ENCODE measurements at places on chromosomes 6 and 20.

DNA sequence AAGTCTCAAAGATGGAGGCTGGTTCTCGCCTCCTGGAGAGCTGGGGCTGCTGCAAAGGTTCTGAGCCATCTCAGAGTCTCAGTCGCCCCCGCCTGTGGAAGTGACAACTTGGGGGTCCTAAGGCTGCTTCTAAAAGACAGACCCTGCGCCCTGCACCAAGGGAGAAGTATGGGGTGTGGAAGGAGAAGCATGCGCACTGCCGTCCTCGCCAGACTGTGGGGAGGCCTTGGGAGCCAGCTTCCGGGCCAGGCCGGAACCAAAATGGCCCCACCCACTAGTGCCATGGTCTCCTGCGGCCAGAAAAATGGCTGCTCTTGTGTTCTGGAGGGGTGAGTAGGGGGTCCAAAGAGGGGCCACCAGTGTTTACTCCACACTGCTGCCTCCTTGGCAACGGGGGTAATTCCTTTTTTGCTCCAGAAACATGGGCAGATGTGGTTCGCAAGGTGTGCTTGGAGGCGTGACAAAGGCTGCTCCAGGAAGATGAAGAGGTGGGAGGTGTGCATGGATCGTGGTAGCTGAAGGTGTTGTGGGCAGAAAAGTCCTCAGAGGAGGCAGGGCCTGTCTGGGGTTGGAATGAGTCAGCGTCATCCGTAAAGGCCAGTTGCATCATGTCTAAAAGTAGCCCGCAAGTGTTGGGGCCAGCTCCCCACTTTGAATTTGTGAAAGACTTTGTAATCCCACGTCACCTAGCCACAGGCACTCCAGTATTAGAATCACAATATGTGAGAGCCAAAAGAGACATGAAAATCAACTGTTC is 329.8 kb upstream of the SOX4 start:
- no peak for DNase-seq

DNA sequence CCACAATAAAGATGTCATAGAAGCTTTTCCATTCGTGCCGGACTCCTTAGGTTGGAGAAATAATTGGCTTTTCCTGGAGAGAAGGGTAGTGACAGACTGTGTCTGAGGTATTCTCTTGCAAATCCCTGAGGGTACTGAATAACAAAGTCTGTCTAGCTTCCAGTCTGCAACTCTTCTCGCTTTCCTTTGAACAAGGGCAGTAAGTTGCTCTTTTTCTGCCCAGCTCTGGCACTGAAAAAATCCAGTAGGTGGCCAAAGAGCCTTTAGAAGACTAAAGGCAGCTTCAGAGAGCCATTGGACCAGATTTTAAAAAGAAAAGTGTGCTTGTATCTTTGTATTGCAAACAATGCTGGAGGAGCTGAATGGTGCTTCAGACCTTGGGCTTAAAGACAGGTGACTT is 20.7 kb upstream of the RREB1 start:
- no peak for DNase-seq

- no peak for DNase-seq
Measured at GRCh38 chr6:138161088-138161337, 726 bp upstream of the ARFGEF3 start.

DNA sequence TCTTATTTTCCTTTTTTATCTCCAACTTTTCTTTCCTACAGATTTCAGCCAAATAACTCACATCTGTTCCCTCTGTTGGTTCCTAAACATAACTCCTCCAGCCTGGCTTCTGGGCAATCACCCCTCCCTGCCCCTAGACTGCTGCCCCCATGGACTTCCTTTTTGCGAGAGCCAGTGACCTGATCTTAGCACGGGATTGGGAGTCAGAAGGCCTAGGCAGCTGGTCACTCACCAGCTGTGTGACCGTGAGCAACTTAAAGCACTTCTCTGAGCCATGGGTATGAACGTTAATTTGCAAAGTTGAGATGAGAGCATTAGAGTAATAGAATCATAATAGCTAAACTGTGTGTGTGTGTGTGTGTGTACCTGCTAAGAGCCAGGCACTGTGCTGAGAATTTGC is 4.5 kb upstream of the MMP9 start:
- DNase-seq = no peak

DNA sequence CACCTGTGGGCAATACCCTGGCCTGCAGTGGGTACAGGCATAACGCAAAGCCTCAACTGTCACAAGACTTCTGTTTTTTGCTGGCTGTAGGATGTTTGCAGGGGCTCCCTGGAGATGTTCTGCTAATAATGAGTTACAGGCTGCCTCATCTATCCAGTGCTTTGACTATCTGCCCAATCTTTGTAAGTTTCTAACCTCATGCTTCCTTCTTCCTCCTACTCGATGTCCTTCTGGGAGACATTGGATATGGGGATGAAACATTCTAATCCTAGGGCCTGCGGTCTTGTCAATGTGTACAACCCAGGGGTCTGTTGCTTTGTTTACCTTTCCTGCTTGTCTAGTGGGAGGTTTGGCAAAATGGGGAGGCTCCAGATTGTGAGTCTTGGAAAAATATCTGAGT is 136.8 kb upstream of the TCF21 start:
- DNase-seq = no peak

- no peak for DNase-seq
Measured at GRCh38 chr6:119231394-119231793, 118.2 kb downstream of the MAN1A1 start.

DNA sequence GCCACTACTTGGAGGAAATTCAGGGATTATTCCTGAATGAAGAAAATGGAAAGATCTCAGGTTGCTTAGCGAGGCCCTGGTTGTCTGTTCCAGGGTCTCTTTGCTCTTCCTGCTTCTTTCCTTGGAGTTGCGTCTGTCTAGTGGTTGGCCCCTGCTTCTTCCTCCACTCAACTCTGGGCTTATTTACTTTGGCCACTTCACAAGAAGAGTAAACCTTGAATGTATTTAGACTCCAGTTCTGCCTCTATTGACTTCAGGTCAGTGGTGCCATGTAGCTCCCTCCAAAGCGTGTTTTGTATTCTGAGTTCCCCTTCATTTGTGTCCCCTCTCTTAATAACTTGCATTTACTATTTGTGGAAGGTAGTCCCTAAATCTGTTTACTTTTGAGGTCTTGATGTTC is 456.5 kb downstream of the UTRN start:
- no peak for DNase-seq

DNA sequence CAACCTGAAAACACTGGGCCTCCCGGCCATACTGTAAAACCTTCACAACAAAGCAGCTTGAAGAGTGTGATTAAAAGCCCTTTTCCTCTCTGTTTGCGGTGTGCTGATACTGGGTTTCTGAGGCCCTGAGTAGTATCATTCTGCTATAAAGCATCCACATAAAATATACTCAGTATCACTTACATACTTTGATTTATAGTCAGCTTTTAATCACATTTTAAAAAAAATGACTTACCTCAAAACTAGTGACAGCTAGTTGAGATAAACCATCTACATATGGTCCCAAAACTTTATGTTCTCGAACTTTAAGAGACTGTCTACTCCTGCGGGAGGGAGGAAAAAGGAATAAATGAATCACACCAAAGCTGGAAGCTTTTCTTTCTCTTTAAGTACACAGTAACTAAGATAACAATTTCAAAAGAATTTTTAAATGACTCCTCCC is 135.7 kb downstream of the KIF13A start:
- DNase-seq = no peak

DNA sequence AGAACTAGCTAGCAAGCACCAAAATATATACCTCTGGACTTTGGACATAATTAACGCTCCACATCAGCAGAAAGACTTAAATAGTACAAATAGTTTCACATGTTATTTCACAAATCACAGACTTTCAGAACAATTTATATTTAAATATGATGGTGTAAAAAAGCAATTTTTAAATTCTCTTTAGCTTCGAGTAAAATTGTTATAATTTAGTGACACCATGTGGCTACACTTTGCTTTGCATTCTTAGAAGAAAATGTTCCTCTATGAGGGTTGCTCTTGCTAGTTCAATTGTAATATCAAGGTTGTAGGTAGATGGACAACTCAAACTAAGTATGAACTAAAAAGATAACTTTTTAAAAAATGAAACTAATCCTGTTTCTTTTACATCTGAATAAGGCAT is 69.0 kb downstream of the BTBD9 start:
- no peak for DNase-seq

- peak; percentile 45 for DNase-seq
Measured at GRCh38 chr6:118810420-118811027, 83.4 kb upstream of the ASF1A start.

- DNase-seq = no peak
Measured at GRCh38 chr6:12955956-12956355, 239.4 kb downstream of the PHACTR1 start.

DNA sequence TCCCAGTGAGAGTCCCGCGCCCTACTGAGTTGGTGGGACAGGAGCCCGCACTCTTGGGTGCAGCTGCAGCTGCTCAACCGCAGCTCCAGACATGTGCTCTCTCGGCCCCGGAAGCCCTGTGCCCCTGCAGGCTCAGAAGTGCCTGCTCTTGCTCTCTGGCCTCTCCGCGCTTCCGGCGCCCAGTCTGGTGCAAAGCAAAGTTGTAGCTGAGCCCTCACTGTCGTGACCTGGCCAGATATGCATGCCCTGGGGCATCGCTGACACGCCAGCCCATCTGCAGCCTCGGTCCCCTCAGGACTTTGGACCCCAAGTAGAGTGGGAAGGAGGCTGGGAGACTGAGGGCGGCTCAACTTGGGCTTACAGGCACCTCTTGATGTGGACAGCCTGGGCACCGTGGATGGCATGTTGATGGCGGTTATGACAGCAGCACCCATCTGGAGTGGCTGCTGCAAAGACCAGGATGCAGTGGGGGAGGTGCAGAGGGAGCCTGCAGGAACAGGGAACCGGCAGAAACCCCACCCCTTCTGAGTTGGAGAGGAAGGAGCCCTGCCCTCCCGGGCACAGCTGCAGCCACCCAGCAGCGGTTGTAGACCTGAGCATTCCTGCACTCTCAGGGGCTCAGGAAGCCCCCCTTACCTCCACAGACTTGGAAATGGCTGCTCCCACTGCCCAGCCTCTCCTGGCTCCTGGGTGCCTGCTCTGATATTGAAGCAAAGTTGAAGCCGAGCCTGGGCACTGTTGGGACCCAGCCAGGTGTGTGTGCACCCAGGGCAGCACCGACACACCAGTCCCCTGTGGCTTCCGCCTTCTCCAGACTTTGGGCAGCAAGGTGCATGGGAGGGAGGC is 462.6 kb downstream of the TBC1D32 start:
- DNase-seq = no peak

GRCh38 chr6:25346064-25346463 is 66.9 kb downstream of the CARMIL1 start:
- no peak for DNase-seq

- no peak for DNase-seq
Measured at GRCh38 chr6:137829641-137830083, 37.4 kb upstream of the TNFAIP3 start.

- DNase-seq = no peak
Measured at GRCh38 chr6:19438566-19439353, 398.4 kb upstream of the ID4 start.

GRCh38 chr6:119978274-119978889 is 628.8 kb upstream of the MAN1A1 start:
- no peak for DNase-seq

DNA sequence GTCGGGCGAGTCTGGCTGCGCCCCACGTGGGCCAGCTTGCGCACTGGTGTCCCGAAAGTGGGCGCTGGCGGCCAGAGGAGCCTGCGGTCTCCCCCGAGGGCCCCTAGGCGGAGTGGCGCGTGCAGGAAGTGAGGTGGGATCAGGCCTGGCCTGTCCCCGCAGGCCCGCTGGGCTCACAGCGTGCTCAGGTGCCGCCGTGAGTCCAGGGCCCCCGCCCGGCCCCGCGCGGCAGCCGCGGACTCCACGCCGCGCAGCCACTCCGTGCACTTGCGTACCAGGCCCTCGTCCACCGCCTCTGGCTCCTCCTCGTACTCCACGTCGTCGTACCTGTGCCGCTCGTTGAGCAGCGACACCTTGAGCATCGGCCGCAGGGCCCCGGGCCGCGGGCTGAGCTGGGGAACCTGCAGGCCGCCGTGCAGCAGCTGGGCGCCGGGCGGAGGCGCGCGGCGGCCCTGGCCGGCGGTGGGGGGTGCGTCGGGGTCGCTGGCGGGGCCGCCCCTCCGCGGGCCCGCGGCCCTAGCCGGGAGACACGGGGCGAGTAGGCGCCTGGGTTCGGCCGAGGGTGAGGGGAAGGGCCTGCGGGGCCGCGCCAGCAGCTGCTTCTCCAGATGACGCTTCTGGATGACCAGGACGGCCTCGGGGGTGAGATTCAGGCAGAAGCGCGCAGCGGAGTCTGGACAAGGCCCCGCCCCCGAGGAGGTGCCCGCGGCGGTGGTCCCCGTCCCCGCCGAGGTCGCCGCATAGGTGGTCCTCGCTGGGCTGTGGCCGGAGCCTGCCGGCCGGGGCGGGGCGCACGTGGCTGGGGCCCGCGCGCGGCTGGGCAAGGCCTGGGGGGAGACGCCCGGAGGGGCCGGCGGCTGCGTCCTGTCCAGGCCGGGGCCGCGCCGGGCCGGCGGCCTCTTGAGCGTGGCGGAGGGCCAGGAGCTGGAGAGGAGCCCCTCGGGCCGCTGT is 835 bp downstream of the PRR18 start:
- no peak for DNase-seq

DNA sequence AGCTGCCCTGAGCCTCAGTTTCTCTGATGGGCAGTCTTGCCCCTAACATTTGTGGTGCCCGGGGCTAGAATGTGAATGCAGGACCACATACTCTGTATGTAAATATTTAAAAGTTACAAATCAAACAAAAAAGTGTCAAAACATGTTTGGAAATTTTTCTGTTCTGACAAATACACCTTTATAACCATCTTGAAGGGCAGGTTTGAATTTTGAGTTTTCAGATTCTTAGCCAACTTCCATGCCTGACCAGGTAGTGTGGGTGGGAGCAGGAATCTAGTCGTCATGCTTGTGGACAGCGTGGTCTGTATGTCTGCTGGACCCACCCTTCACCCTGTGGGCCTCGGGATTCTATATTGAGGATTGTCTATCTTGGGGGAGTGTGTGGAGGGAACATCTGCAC is 325.1 kb downstream of the SOX4 start:
- DNase-seq = no peak

Measured in activated CD4-positive, CD25-positive, alpha-beta regulatory T cell (primary cell).